ENCODE measurements at places on chromosomes 1 and 21.

GRCh38 chr1:207999972-208000371 lies 89.0 kb upstream of the CD34 start:
- no peak for DNase-seq

DNA sequence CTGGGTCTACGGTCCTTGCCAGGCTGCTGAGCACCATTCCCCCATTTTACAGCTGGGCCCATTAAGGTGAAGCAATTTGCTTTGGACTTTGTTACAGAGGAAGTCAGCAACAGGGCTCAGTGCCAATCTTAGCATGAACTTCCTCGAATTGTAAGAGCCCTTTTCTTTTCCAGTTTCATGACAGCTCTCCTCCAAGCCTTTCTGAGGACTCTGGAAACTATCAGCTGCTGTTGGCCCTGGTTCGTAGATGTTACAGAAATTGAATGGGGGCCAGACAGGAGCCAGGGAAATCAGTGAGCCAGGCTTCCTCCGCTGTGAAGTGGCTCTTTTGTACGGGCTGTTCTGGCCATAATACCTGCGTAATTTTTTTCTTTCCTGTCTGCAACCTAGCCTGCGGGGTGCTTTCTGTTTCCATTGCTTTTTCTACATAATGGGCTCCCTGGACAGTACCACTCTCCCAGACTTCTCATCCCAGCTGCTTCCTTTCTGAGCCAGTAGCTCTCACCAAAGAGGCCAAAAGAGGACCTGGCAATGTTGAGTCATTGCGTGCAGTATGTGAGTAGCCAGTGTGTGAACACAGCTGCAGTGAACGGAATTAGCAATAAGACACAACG lies 386.3 kb downstream of the DISC1 start:
- no peak for DNase-seq

DNA sequence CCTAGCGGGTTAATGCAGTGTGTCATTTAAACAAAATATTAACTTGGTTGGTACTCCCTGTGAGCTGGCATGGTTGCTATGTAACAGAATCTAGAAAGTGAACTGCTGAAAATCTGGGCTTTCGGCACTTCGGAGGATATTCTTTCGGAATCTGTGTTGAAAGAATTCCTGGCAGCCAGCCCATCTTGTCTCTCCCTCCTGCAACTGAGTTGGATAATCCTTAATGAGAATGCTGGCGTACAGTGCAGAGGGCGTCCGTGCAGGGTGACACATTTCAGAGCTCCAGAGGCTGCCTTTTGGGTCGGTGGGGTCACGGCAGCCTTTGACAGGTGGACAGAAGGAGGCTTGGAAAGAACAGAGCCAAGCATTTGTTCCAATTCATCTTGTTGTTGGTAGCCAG lies 3.7 kb downstream of the KAZN start:
- peak; percentile 48 for DNase-seq

DNA sequence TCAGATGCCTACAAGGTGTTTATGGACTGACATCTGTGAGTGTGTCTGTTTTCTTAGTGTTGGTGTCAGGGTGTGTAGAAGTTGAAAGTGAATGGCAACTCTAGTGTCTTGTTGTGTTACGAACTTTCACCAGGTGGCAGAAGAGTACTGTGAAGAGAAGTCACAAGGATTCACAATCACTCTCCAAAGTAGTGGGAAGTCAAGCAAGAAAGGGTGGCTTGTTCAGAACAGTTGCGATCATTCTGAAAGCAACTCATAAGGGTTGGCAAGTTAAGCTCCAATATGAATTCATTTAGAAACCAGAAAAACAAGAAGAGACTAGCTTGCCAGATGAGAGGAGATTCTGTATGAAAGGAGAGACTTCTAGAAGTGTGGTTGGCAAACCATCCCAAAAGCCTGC lies 86.1 kb downstream of the FASLG start:
- no peak for DNase-seq

DNA sequence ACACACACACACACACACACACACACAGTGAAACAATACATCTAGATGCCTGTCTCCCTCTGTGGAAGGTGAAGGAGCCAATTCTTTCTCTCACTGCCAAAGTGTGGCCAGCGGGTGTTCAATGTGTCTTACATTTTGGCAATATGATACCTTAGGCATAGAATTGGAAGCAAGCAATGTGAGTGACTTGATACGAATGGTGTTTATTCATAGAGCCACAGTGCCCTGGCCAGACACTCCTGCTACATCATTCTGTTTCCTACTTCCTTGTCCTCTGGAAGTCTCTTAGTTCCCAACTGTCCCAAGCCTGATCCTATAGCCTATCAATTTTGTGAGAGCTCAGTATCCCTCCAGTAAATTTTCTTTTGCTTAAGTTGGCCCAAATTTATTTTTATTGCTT lies 170.0 kb upstream of the L1TD1 start:
- DNase-seq, result no peak

DNA sequence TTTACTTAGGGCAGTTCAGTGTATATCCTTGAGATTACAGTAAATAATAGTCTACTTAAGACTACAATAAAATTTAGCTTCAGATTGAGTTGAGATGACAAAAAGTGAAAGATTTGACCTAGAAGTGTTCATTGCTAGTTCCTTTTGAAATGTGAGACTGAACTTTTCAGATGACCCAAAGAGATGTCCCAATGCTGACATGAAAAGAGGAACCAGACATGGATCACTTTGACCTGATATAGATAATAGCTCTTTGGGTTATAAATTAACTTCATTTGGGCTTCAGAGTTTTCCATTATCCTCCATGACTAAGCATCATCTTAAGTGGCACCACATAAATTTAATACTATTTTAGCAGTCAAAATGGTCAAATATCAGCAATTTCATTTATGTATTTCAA lies 25.7 kb upstream of the OR10J5 start:
- no peak for DNase-seq

DNA sequence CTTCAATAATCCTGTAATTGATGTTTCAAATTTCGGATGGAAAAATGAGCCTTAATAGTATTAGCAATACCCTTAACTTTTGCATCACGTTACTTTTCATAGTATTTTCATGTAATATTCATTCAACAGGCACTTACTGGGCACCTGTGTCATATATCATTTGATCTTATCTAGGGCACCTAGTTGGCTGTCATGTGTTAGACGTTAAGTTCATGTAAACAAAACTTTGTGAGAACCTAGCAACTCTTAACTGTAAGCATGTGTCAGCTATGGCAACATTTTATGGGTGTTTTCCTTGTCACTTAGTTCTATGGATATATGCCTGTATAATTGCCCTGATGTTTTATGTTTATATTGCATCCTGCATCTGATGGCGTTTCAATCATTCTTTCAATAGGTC lies 777 bp downstream of the LAMC2 start:
- DNase-seq, result no peak

DNA sequence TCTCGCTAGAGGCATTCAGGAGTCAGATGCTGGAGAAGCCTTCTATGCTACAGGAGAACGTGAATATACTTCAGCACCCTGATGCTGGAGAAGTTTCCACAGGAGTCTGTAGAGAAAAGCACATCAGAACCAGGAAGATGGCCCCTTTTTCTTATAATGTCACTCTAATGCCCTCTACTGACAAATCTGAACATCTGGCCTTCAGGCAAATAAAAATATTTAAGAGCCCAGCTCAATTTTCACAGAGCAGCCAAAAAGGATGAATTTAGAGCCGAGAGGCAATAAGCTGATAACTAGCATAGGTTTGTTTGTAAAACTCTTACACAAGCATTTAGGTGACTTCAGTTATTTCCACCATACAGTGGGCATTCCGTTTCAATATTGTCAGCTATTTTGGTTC lies 3.8 kb upstream of the RRP15 start:
- no peak for DNase-seq

- DNase-seq, result no peak
These were observed 11.6 kb upstream of the BSDC1 start for GRCh38 chr1:32405672-32406467.
